ENCODE measurements at places on chromosomes 3 and 15.

GRCh38 chr3:124315215-124316033 is 323.5 kb upstream of the ROPN1 start:
- DNase-seq = no peak

DNA sequence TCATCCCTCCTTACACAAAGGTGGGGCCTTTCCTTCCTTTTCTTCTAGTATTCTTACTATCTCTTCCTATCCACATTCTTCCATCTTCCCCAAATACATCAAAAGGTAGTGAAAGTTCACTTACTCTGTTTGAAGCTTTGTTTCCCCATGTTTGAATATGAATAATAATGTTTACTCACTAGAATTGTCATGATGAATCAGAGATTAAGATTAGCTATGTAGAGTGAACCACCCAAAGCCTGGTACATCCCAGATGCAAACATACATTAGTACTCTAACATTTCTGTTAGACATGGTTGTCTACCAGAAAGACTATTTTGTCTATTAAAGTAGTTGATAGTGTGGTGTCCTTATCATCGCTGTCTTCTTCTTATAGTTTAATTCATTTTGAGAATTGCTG is 327.1 kb upstream of the TBC1D5 start:
- no peak for DNase-seq

GRCh38 chr3:29374226-29374625 is 93.4 kb downstream of the RBMS3 start:
- no peak for DNase-seq

GRCh38 chr15:72994534-72995177 is 57.6 kb upstream of the NEO1 start:
- DNase-seq = no peak

- DNase-seq = no peak
Measured at GRCh38 chr3:158418035-158418434, 153.0 kb upstream of the MLF1 start.

DNA sequence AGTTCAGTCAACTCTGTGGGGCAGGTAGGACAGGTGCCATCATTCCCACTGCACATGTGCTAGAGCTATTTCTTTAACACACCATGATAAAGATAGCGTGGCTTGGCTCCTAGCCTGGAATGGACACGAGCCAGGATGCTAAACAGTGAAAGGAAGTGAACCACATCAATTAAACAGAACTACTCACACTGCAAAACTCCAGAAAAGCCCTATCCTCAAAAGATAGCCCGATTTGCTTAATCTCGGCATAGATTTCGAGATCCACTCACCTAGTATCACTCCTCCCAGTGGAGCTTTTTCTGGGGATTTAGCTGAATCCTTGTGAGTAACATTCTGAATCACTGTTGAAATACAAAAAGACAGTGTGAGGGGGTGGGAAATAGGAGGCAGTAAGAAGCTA is 118.0 kb downstream of the ABI3BP start:
- peak; percentile 27 for DNase-seq

GRCh38 chr3:117010318-117010717 is 300.7 kb downstream of the TUSC7 start:
- no peak for DNase-seq

DNA sequence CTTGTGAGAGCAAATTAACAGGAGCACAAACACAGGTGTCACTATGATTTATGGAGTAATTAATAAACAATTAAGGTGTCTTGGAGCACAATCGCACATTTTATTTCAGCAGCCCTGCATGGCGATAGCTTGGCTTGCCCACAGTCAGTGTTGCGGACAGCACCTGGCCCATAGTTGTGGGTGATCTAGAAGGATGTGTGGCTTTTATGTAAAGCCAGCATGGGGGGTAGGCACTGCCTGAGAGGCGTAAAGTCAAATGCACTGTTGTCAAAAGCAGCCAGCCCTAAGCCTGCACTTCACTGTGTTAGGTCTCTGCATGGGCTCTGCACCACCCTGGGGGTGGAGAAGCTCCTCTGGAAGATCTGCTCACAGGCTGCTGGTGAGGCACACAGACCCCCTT is 177.4 kb upstream of the PPP2R3A start:
- DNase-seq = no peak

GRCh38 chr3:128071771-128072453 is 19.7 kb downstream of the SEC61A1 start:
- DNase-seq = no peak

DNA sequence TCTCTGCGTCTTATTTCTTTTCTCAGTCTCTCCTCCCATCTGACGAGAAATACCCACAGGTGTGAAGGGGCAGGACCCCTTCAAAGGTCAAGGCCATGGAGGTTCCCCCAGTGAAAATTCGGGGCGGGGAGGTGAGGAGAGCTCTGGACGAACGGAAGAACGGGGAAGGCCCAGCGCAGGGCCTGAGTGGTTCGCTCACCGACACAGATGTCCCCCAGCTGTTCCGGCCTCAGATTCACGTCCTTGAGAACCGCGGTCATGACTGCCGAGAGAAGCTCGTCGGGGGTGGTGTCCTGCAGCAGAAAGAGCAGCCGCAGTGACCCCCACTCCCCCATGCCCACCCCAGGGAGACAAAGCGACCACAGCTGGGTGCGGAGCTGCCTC is 542 bp downstream of the ACAA1 start:
- DNase-seq = peak; percentile 51

GRCh38 chr15:74712311-74712710 is 13.0 kb downstream of the CYP1A1 start:
- no peak for DNase-seq

- DNase-seq = no peak
Measured at GRCh38 chr15:76010613-76011012, 1.6 kb downstream of the NRG4 start.

GRCh38 chr15:81023483-81024264 is 23.0 kb downstream of the TLNRD1 start:
- peak; percentile 59 for DNase-seq

GRCh38 chr3:138066972-138067371 is 48.4 kb downstream of the DZIP1L start:
- no peak for DNase-seq

- peak; percentile 27 for DNase-seq
Measured at GRCh38 chr3:127853681-127854080, 31.4 kb upstream of the MGLL start.

GRCh38 chr3:139534992-139535879 is 4.3 kb downstream of the RBP1 start:
- DNase-seq = peak; percentile 55

DNA sequence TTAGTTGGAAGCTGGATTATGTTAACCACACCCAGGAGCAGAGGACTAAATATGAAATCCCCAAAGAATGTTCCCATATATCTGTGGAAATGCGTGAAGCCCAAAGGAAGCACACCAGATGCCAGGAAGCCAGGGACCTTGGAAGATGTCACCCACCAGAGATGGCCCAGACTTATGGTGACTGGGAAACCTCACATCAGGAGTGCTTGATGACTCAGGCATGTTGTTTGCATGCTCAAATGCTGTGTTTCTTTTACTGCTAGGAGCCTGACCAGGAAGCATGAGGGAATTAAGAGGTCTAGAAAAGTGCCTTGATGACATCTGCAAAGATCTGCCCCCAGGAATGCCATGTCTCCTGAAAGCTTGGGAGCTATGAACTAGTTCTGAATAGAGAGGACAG is 109.0 kb upstream of the SLC2A2 start:
- DNase-seq = no peak

- DNase-seq = no peak
Measured at GRCh38 chr3:18179521-18179920, 245.6 kb downstream of the SATB1 start.

DNA sequence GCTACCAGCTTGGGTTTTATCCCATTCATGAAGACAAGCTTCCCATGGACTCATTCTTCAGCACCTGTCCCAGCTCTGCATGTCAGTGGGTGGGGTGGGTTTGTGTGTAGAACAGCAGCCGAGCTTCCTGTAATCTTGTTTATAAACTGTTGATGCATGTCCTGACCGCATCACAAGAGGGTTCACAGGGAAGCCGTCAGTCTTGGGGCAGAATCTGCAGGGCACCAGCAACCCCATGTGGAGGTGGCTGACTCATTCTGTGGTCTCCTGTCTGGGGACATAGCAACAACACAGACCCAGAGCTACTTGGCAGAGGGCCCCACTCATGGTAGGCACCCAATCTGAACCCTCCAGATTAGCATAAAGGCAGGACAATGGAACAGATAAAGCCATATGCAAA is 35.6 kb downstream of the DAPK2 start:
- DNase-seq = peak; percentile 99

DNA sequence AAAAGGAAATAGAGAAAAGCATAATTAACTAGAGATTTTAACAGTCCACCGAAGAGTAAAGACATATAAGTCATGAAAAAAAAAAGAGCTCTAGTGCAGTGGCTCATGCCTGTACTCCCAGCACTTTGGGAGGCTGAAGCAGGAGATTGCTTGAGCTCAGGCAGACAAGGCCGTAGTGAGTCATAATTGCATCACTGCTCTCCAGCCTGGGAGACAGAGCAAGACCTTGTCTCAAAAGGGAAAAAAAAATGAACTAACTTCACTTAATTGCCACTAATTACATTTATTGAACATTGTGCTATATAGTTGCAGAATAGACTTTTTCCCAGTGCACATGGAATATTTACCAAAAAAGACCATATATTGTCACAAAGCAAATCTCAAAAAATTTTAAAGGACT is 221.8 kb downstream of the CBLB start:
- peak; percentile 34 for DNase-seq

DNA sequence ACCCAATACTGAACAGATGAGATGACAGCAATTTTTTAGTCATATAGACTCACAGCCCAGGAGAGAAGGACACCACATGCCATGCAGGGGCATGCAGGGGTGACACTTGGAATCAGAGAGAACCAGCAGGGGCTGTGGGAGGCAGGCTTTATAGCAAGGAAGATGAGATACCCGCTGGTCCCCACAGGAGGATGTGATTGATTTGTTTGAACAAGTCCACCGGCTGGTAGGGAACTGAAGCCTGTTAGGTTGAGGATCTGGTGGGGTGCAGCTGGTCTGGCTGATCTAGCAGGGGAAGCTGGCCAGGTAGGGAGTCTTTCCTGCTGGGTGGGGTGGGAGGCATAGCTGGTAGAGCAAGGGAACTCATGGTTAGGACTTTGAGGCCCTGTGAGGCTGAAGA is 18.0 kb upstream of the ACAN start:
- no peak for DNase-seq

Measured in hematopoietic multipotent progenitor cell treated with erythropoietin and hydrocortisone succinate and interleukin-3 and kit ligand, for 4 days (in vitro differentiated cells).